ENCODE measurements at places on chromosomes 5 and 9.

- DNase-seq = no peak
Observed at GRCh38 chr9:89309608-89310474, 1.2 kb upstream of the CKS2 start.

DNA sequence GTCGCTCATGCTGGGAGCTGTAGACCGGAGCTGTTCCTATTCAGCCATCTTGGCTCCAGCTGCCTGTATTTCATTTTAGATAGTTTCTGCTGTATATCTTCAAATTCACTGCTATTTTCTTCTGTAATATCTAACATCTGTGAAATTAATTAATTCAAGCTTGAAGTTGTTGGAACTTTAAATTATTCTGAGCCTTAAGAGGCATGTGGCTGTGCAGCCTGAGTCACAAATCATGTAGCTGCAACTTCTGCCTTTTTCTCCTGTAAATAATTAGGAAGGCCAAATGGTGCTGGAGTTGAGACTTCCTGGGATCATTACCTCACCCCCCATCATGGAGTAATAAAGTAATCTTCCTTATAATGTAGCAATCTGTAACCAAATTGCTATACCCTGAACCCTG, 183.3 kb upstream of the PCSK5 start:
- no peak for DNase-seq

DNA sequence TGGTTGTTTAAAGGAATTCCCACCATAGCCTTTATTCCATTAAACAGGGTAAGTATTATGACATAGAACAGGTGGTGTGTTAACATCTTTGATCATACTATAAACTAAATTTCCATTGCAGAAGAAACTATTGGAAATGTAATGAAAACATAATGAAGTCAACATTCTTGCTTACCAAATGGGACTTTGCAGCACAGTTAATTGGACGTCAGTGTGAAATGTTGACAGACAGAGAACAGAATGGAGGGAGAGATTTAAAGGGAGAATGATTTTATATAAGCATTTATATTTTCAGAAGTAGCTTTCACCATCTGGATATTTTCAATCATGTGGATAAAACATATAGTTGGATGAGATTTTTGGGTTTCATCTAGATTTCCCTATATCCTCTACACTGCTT, 311.3 kb downstream of the TUSC1 start:
- DNase-seq = no peak

DNA sequence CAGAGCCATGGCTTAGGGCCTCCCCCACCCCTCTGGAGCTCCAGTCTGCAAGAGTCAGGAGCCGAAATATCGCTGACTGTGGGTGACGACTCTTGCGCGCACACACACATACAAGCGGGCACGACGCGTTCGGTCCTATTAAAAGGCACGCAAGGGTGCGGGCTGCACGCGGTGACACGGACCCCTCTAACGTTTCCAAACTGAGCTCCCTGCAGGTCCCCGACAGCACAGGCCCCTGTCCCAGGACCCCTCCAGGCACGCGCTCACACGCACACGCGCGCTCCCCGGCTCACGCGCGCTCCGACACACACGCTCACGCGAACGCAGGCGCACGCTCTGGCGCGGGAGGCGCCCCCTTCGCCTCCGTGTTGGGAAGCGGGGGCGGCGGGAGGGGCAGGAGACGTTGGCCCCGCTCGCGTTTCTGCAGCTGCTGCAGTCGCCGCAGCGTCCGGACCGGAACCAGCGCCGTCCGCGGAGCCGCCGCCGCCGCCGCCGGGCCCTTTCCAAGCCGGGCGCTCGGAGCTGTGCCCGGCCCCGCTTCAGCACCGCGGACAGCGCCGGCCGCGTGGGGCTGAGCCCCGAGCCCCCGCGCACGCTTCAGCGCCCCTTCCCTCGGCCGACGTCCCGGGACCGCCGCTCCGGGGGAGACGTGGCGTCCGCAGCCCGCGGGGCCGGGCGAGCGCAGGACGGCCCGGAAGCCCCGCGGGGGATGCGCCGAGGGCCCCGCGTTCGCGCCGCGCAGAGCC, at the start of gene GRIN1:
TSS of gene GRIN1 (plus strand) at position 433 of the 746 bp plus-strand sequence. CDS start 333 bp downstream, outside the sequence.
- no peak for DNase-seq

Data from activated T-cell treated with anti-CD3 and anti-CD28 coated beads for 4 hours (primary cell).